Pulmonary artery endothelial cell (primary cell): ENCODE measurements at places on chromosomes 16 and 17. TPM values are rescaled to one million over a fixed set of nuclear protein-coding genes. Genes with fewer than 3 reads are reported as not detected.

Gene PKD1
- 35.4 and 39.8 TPM in 2 replicates for total RNA-seq

Gene TMC7
- total RNA-seq: 3.3 and 3.6 TPM in 2 replicates

Gene JPH3
- 0.04 and 0.13 TPM in 2 replicates for total RNA-seq

DNA sequence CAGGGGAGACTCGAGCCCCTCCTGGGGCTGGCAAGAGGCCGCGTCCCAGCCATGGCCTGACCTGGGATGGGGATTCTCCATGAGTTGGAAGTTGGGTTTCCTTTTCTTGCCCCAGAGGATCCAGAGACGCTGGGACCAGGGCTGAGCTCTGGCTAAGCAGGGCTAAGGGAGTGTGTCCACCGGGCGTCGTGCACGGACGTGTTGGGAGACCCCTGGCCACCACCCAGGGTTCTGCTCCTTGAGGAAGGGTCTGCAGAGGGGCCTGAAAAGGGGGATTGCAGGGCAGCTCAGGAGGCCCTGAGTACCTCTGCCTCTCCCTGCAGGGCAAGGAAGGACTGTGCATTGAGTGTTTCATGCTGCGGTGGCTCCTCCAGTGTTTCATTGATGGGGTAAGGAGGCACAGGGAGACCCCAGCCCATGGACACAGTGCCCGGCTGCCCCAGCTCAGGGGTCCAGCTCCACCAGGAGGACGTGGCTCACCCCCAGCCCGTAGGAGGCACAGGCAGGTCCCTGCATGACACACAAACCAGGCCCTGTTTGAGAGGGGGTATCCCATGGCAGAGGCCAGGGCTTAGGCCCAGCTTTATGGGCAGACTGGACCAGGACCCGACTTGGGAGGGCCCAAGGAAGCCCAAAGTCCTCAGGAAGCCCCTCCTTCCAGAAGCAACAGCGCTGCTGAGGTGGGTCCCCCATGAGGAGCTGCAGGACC, 47.5 kb downstream of the USP22 start:
- DNase-seq: no peak

DNA sequence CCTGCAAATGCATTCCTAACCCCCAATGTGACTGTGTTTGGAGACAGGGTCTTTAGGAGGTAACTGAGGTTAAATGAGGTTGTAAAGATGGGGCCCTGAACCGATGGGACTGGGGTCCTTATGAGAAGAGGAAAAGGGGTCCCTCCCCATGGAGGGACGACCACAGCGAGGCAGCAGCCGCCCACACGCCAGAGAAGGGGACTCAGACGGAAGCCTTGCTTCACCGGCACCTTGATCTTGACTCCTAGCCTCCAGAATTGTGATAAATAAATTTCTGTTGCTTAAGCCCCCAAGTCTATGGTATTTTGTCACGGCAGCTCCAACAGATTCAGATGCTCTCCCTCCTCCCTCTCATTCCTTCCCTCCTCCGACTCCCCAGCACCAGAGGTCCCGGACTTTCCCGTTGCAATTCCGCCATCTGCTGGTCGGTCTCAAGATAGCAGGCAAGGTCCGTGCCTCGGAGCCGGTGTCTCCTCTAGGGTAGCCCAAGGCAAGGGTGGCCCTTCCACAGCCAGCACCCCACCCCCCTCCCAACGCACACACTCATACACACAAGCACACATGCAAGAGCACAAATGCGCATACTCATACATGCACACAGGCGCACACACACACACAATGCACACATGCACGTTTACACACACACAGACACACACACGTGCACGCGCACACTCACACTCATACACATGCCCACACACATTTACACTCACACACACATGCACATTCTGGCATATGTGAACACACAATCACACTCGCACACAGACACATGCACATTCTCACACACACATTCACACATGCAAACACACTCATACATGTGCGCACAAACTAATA, 23.1 kb upstream of the C16orf78 start:
- no peak for DNase-seq

- no peak for DNase-seq
Measured at GRCh38 chr17:41559548-41559947, 12.3 kb downstream of the KRT9 start.
